Right renal cortex interstitium (tissue), 3 donors: ENCODE measurements at places on chromosomes 16 and 17.

GRCh38 chr17:56540836-56541235 lies 52.7 kb upstream of the NOG start:
- DNase-seq, result no peak

- DNase-seq, result no peak
Observed at GRCh38 chr17:43940630-43941029, 1.6 kb downstream of the PPY start.

DNA sequence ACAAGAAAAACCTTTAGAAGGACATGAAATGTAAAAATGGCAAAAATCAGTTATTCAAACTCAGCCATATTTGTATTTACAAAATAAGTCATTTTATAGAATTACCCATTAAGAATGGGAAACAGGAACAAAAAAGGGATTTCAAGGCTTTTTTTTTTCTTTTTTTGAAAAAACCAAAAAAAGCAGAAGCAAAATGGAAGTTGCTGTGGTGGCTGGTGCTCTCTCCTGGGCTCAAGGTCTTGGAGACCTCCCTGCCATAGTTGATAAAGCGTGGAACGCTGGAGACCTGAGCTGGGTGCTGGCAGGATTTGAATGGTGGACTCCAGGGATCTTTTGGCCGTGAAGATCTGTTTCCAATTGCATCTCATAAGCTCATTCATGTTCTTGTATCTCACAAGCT lies 3.1 kb downstream of the PLCG2 start:
- DNase-seq, result no peak

GRCh38 chr17:67364847-67365737 lies 1.3 kb downstream of the PSMD12 start:
- no peak for DNase-seq

- no peak for DNase-seq
Observed at GRCh38 chr16:82203198-82203597, 33.2 kb upstream of the MPHOSPH6 start.

GRCh38 chr16:4948903-4949766 lies 9.0 kb upstream of the SEC14L5 start:
- no peak for DNase-seq

DNA sequence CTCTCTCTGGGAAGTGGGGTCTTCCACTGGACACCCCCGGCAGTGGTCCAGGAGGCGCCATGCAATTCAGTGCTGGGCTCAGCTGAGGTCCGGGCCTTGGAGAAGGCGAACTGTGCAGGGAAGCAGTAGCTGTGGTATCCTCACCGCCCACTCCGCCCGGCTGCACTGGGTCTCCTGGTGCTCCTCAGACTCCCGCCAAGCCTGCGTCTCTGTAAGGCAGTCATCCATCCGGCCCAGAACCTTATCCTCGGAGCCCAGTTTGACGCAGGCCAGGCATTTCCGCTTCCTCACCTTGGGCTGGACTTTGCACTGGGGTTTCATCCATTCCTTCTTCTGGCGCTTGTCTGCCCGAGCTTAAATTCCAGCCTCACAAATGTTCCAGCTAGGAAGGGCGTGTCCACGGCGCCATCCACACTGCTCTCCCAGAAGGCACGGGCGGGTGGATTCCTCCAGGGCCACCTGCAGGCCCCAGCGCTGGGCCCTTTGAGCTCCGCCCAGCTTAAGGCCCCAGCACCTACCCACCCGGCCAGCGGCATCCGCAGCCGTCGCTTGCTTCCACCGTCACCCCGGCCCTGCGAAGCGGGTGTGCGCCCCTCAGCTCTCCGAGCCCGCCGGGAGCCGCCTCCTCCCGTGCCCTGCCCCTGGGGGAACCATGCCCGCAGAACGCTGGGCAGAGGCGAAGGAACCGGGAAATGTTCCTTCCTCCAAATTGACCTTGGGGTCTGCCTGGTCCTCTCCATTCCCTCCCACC lies 1884.8 kb downstream of the TP53TG3F start:
- DNase-seq, result no peak

DNA sequence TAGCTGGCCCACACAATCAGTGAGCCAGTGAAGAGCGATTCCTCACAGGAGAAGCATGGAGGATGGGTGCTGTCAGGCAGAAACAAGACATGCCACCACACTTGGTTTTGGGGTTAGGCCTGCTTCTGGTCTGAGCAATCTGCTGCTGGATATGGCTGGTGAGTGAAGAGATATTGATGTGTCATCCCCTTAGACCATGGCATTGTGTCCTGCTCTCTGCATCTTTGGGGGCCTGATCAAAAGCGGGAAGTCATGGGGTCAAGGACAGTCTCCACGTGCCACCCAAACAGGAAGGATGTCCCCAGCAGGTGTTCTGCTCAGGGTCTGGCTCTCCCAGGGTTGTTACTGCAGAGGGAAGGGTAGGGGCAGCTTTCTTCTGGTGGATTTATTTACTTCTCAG lies 140.7 kb downstream of the PRKCB start:
- no peak for DNase-seq

DNA sequence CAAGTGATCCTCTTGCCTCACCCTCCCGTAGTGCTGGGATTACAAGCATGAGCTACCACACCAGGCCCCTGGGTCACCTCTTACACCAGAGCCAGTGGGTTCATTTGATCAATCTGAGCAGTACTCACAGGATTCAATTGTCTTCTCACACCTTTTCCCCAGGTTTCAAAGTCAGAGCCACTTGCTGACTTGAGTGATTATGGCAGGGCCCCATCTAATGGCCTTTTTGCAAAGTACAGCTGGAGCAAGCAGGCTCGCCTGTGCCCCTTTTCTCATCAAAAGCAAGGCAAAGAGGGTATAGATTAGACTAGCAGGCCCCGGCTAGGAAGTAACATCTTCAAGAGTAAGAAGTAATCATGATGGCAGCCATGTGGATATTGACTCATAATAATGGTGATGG lies 114.8 kb upstream of the NOL11 start:
- no peak for DNase-seq

- DNase-seq, result no peak
Observed at GRCh38 chr17:75652934-75653549, 13.9 kb downstream of the RECQL5 start.

GRCh38 chr16:13521356-13521755 lies 398.6 kb upstream of the ERCC4 start:
- no peak for DNase-seq

DNA sequence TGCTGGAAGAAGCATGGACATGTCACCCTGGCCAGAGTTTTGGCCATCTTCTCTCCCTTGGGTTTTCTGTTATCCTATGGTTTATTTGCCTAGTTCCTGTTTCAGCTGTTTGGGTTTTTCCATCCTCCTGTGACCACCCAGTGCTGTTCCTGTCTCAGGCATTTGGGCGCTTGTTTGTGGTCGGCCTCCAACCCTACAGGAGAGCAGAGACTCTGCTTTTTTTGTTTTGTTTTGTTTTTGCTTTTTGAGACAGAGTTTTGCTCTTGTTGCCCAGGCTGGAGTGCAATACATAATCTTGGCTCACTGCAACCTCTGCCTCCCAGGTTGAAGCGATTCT lies 3.3 kb upstream of the ZC3H7A start:
- DNase-seq, result no peak

GRCh38 chr16:84044118-84044488 lies 1.5 kb upstream of the SLC38A8 start:
- no peak for DNase-seq

GRCh38 chr16:19644877-19645276 lies 73.2 kb downstream of the KNOP1 start:
- DNase-seq, result no peak

DNA sequence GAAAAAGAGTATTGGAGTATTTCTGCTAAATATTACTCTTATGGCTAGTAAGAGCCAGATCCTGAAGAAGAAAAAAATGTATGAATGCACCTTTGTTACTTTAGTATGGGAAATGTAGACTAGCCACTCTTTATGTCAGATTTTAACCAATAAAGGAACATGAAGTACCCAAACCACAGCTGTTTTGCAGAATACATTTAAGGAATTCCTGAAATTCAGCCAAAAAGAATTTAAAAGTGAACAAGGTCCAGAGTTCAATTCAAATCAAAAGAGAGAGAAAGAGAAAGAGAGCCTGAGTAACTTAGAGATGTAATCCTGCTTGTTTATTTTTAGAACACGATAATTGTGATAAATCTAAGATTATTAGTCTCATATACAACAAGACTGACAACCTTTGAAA lies 1.2 kb downstream of the KCNJ16 start:
- no peak for DNase-seq

DNA sequence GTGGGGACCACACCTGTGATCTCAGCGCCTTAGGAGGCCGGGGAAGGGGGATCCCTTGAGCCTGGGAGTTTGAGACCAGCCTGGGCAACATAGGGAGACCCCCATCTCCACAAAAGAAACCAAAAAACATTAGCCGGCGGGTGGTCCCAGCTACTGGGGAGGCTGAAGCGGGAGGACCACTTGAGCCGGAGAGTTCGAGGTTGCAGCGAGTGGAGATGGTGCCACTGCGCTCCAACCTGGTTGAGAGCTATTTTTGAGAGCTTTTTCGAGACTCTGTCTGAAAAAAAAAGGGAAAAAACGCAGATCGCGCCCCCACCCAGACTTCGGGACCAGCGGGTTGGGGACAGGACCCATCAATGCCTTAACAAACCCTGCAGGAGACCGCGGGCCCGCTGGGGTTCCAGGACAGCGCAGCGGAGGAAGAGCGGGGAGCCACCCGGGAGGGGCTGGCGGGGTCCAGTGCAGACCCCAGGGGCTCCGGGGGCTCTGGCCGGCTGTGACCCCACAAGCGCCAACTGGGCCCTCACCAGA lies 762 bp upstream of the BAIAP3 start:
- DNase-seq, result no peak

DNA sequence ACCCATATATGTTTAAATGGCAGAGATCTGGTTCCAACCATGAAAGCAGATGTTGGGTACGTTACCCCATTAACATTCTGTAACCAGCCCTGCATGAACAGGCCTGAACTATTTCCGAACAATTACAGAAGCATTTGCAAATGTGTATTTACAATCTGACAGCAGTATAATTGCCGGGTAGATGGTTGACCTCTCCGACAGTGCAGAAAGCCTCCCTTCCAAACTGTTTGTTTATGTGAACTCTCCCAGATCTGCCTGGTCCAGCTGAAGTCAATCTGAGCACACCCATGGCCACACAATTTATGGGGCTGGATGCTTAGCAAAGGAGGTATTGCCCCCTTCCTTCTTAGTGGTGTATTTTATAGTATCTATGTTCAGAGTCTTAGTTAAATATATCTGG lies 21.8 kb downstream of the NUDT7 start:
- no peak for DNase-seq

DNA sequence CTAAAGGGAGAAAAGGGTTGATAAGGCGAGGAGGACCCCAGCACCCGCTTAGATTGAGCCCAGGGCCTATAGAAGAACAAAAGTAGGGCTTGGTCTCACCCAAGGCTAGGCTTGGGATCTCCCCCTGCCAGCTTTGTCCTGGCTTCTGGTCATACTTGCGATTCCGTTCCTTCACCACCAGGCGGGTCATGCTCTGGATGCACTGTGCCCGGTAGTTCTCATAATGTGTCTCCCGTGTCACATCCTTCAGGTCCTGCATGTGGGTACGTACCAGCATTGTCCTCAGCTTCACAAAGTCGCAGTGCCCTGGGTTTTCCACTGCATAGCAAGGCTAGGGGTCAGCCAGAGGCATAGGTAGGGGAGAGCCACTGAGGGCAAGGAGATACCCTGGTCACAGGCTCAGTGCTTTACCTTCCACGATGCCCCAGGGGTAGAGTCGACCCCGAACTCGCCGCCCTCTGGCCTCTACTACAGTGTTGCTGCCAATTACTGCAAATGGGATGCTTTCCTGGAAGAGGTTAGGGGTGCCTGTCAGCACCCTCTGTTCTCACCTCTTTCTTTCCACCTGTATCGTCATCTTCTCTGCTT lies 6.5 kb upstream of the MTMR4 start:
- DNase-seq, result no peak

DNA sequence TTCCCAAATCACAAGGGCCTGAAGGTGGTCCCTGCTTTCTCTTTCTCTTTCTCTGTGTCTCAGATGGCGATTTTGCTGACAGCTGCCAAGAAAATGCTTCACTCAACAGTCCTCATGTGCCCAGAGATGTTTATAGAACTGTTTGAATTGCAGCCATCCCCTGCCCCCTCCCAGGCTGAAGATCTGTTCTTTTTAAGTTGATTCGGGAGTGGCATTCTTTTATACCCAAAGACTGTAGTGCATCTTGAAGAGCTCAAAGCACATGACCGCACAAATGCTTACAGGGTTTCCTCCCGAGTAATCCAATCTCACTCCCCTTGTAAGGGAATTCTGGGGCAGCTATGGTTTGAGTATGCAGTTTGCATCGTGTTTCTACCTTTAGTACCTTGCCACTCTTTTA lies 75.7 kb downstream of the SEC14L1 start:
- no peak for DNase-seq

DNA sequence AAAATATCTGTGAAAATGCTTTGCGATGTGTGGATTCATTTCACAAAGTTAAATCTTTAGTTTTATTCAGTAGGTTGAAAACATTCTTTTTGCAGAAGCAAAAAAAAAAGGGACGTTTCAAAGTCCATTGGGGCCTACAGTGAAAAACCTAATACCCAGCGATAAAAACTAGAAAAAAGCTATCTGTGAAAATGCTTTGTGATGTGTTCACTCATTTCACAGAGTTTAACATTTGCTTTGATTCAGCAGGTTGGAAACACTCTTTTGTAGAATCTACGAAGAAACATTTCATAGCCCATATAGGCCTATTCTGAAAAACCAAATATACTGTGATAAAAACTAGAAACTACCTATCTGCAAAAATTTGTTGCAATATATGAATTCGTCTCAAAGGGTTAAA lies 113.6 kb upstream of the WSB1 start:
- DNase-seq, result no peak

DNA sequence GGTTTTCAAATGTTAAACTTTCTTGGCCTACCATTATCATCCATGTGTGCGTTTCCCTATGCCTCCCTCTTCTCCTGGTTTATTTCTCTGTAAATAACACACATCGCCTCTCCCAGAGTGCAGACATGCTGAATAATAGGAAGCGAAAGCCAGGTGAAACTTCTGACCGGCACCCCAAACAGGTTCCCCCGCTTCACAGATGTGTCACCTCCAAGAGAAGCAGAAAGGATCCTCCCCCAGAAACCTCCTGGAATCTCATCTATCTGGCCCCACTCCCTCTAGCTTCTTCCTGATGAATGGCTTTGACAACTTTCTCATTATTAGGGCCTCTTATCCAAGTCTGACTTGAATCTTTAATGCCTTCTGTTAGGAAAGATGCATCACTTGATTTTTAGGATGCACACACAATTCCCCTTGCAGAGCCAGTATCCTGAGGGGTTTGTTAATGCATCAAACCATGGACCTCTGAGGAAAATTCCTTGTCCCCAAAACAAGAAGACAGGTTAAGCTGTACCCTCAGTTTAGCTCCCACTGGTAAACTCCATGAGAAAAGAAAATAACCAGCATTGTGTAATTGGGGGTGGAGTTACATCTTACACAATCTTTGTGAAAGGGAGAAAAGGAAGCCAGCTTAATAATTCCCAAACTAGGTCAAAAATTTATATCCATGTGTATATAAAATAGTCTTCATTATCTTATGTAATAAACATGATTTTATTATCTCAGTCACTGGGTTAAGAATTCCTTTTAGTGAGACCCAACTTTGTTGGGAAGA lies 20.1 kb upstream of the HYDIN start:
- DNase-seq, result no peak

DNA sequence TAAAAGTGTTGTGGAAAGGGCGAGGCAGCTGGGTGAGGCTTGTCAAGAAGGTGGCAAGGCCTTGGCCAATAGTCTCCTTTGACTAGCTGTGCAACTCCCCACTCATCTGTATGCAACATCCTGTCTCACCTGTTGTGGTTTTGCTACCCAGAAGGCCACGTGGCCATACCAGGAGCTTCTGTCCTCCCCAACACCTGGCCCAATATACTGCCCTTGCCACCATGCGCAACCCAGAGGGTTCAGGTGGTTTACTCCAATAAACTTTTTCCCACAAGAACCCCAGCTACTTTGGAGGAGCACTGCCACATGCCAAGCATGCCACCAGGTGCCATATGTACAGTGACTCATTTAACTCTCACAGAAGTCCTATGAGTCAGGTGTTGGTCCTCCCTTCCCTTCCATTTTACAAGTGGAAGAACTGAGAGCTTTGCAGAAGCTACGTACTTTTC lies 10.2 kb downstream of the MYO19 start:
- DNase-seq, result no peak
